AG09309 (cell line): ENCODE measurements at places on chromosomes 1 and 21.

DNA sequence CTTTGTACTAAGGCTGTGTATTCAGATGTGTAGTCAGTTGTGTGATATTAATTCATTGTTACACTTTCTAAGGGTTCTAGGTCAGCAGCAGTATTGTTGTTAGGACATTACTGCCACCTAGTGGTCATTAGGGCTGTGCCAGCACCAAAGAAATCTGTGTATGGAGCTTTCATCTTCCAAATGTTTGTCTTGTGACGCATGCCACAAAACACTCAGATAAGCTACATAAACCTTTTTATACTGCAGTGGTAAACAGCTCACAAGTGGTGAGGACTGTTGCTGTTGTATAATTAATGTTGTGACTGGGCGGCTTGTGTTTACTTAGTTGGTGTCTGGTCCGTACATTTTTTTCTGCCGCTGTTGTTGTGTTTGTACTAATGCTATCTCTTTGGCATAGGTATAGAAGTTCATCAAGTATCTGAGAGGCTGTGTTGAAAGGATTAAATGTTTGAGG, 51.7 kb downstream of the S1PR1 start:
- DNase-seq = peak; percentile 81

DNA sequence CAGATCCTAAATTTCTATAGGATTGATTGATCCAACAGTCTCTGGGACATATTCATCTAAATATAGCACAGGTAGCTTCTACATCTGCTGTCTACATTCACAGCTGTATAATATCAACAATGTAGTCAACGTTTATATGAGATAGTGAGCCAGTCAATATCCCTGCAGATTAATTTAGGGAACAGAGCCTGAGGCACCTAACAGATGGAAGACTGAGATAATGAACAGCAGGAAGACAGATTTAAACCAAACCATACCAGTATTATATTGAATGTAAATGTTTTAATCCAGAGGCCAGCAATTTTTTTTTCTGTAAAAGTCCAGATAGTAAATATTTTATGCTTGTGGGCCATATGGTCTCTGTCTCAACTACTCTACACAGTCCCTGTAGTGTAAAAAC, 2072.4 kb downstream of the MRPL39 start:
- no peak for DNase-seq

- no peak for DNase-seq
These were observed 25.6 kb upstream of the JUN start for GRCh38 chr1:58809325-58810010.

DNA sequence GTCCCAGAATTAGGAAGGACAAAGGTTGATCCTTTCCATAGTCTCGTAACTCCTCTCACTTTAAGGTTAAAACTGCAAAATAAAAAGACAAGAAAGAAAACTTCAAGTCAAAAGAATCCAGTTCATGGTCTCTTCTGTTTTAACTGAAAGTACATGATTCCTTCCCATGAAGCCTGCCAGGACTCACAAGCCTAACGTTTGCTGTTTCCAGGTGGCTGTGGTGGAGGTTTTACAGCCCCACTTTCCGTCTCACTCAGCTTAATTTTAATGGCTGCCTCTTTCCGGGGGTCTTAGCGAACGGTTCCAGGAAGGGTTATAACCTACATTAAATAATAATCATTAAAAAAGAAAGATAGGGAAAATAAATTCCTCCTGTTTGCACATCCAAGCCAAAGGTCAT, 136.8 kb upstream of the SPAG17 start:
- no peak for DNase-seq

DNA sequence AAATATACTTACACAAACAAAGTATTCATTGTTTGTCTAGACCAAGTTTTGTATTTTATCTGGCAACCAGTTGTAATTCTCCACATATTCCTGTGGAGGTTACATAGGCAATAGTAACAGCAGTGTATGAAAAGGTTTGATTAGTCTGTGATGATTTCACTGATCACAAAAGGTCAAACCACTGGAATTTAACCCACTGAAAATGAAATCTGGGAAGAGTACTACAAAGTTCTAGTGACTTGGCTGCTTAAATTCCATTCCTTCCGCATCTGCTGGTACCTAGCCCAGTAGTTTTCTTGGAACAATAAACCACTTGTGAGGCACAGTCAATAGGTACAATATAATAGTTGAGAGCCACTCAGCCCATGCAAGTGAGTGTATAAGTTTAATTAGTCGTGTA, 205.4 kb downstream of the NFIA start:
- peak; percentile 46 for DNase-seq

DNA sequence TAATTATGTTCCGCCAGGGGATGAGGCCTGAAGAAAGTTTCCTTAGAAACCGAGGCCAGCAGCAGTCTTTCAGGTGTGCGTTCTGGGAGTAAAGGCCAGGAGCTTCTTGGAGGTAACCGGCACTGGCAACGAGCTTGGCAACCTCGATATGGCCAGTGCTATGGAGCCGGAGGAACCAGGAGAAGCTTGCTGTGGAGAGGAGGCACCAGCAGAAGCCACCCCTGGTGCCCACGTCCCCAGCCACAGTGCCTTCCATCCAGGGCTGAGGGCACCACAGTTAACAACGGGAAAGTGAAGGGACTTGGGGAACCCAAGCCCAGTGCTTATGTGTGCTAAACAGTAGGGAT, 41.5 kb upstream of the LIN9 start:
- DNase-seq = no peak

- DNase-seq = no peak
These were observed 57.1 kb upstream of the KAZN start for GRCh38 chr1:14541348-14541747.

DNA sequence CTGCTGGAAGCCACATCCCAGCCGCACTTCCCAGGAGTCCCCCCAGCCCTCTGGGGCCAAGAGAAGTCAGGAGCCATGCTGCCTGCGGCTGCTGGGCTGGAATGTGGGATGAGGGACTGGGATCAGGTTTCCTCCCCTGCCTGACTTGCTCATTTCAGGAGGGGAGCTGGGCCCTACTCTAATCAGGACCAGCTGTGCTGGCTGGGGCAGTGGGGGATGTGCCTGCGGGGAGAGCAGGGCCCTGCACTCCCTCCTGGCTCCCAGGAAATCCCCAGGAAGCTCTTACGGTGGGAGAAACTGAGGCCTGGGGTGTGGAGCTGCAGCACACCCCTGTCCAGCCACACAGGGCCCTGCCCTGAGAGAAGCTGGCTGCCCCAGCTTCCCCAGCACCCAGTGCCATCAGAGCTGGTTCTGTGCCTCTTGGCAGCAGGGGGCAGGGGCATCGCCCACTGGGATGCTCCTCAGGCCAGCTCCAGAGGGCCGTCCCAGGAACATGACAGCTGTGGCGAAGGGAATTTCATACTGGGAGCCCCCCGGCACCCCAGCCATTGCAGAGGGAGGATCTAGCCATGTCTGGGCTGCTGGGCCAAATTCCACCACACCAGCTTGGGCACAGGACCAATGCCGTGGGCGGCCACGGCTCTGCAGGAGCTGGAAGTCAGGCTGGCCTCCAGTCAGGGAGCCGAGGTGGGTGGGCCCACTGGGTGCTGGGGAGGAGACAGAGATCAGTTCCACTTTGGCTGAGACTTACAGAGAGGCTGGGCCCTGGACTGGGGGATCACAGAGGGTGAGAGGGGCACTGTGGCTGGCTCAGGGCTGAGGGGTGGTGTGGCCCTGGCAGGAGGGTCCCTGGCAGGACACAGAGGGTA, 21.3 kb upstream of the PRSS38 start:
- DNase-seq = peak; percentile 75

GRCh38 chr21:43194303-43195120, 25.7 kb downstream of the CRYAA start:
- DNase-seq = no peak

- DNase-seq = no peak
These were observed 2.1 kb downstream of the HEATR1 start for GRCh38 chr1:236602171-236602570.

GRCh38 chr1:10815858-10816195, 19.4 kb upstream of the CASZ1 start:
- no peak for DNase-seq

GRCh38 chr1:110056285-110056683, 14.2 kb downstream of the ALX3 start:
- no peak for DNase-seq

DNA sequence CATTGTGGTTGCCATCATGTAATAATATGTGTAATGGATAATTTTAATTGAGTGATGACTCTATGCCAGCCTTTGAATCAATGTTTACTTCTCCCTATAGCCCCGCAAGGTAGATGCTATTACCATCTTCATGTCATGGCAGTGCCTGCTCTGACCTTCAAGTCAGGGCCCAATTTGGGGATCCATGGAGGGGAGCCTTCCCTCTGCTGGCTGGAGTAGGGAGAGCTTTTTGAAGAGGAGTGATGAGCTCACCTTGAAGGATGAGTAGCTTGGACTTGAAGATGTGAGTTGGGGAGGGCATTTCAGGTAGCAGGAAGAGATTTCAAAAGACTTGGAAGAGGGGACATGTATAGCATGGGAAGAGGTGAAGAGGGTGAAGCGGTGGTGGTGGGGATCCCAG, 189.2 kb downstream of the FOXD2 start:
- no peak for DNase-seq

DNA sequence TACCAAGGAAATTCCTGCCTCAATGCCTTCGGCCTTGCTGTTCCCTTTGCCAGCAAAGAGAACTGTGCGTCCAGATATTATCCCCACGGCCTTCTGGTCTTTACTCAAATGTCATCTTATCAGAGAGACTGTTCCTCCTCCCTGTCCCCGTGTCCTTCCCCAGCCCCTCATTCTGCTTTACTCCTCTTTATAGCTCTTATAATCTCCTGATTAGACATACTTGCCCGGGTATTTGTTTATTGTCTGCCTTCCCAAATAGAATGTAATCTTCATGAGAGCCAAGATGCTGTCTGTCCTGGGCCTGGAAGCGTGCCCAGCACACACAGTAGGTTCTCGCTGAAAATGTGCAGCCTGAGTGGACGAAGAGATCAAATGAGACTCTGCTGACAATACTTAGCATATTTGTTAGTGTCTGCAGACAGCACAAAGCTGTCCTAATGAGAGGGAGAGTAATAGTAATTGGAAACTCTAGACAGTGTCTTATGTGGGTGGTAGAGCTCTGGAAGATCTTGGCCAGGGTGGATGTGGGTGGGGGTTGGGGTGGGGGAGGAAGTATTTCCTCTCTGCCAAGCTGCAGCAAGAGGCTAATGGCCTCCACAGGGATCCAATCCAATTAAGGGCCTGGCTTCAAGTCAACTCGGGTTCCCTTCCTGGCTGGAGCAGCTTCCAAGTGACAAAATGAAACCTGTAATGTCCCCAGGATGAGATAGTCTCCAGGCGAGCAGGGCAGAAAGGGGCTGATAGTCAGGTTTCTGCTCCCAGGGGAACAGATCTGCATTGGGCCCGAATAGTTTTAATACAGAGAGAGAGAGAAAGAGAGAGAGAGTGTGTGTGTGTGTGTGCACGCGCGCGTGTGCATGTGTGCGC, 9.5 kb upstream of the CLIC4 start:
- DNase-seq = no peak

- no peak for DNase-seq
These were observed 71.8 kb downstream of the NTPCR start for GRCh38 chr1:233022246-233022645.

GRCh38 chr1:183270541-183271141, 84.6 kb downstream of the LAMC2 start:
- no peak for DNase-seq

DNA sequence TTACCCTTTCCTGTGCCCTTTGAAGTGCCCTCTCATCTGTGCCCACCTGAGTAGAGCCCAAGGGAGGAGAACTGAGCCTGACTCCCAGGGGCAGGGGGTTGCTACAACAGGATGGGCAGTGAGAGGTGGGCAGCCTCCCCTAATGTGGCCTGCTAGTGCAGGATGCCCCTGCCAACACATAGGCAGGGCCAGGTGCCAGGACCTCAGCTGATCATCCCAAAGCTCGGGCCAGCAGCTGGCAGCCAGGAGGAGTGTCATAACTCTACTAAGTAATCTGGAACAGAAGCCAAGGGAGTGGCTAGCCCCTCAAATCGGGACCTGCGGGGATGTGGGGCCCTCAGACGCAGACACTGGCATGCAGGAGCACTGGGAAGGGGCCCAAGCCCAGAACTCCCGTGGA, 208.8 kb upstream of the RAB4A start:
- no peak for DNase-seq

- no peak for DNase-seq
These were observed 339.2 kb upstream of the KAZN start for GRCh38 chr1:14259191-14259757.

- no peak for DNase-seq
These were observed 18.7 kb upstream of the RERE start for GRCh38 chr1:8835941-8836643.

- DNase-seq = no peak
These were observed 48.2 kb downstream of the SYT6 start for GRCh38 chr1:114105421-114105979.

GRCh38 chr1:61334718-61335589, 252.6 kb downstream of the NFIA start:
- DNase-seq = no peak

GRCh38 chr1:113683384-113684152, 75.7 kb downstream of the PHTF1 start:
- no peak for DNase-seq

DNA sequence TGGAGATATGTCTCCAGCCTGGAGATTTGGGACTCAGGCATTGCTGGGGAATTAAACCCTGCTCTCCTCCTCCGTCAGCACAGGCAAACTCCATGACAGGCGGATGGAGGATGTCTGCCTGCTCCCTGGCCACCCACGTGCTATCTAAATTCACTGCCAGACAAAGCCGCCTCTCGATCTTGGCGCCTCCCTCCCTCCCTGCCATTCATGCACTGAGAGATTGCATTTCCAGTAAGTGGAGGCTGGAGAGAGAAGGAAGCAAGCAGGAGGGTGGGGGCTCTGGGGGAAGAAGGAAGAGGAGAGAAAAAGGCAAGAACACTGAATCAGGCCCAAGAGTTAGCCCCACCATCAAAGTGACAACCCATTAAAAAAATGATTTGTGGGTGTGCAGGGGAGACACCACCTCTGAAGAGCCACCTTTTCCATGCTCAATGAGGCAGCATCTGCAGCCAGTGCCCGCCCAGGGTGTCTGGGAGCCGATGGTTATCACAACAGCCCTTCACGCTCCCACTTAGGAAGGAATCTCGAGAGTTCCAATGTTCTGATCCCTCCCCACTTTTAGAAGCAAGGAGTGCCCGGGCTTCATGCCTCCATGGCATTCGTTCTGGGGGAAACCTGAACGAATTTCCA, 183.0 kb downstream of the HIVEP3 start:
- no peak for DNase-seq

DNA sequence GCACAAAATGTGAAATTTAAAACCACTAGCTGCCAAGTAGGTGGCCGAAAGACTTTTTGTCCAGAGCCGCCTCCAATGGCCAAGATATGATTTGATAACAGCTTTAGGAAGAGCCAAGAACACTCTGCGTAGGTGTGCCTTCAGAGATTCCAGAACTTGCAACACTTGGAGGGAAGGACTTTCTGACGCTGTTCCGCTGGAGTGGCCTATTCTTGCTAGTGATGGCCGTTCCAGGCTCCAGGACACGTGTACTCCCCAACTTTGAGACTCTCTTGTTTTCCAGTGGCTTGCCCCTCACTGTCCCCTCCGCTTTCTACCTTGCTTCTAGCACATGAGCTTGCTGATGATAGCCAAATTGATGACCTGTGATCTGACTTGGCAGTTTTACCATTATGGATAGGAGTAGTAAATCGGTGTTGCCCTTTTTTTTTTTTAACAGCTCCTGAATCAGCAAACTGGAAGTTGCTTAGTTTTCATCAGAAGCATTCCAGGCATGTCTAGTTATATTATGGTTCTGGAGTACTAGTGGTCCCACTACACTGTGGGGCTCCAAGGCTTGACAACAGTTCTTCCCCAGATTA, 1.0 kb downstream of the PRDX6 start:
- peak; percentile 50 for DNase-seq
